ENCODE measurements at places on chromosomes 4 and X.

DNA sequence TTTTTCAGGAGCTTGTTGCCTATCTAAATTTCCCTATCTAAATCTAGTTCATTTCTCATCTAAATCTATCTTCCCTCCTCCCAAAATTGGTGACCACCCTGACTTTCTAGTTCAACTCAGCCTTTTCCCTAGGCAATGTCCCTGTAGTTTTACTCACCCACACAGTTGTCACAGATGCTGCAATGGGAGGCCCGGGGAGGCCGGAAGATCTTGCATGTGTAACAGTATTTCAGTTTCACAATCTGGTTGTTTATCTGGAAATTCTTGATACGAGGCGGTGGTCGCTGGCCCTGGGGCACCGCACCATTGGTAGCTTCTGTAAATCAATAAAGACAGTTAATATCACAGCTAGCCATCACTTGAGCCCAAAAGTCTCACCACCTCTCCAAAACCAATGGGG lies 20.2 kb downstream of the ZDHHC9 start:
- no peak for DNase-seq

DNA sequence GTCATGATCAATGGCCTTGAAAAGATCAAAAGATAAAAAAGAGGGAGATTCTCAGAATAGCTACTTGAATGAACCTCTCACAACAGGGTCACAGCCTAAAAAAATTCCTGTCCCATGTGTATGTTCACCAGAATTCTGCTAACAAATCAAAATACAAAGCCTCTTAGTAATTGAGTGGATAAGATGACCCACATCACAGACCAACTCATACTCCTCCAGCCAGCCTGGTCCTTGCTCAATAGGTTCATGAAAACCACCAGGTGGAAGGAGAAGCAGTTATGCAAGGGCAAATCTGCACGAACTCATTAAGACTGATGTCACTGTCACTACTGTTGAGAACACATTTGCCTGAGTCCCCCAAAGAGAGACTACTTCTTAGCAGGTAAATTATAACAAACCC lies 21.5 kb downstream of the WDFY3 start:
- no peak for DNase-seq

GRCh38 chr4:87209696-87210095 lies 10.7 kb downstream of the KLHL8 start:
- no peak for DNase-seq

- no peak for DNase-seq
These were observed at the start of gene COL25A1 for GRCh38 chr4:109302361-109303139. Gene COL25A1, minus strand, starts transcription at chr4:109302658.

- DNase-seq: no peak
These were observed 211.5 kb downstream of the KDR start for GRCh38 chr4:54913751-54914526.

DNA sequence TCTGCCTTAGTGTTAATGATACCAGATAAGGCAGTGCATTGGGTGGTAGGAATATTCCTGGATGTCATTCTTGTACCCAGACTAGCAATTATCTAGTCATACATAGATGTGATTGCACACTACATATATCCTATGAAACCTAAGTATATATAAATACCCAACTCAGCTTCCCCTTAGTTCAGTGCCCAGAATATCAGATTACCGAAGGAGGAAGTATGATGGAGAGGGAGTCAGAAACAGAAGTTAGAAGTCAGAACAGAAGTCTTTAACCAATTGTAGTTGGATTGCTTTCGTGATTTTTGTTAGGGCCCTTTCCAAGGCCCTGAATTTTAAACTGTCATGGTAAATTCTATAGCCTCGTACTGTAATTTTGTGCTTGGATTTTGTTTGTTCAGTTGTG lies 42.9 kb downstream of the MOB1B start:
- DNase-seq: no peak

GRCh38 chr4:96983830-96984229 lies 1143.9 kb downstream of the PDHA2 start:
- no peak for DNase-seq

GRCh38 chrX:133580625-133581024 lies 165.3 kb upstream of the GPC4 start:
- no peak for DNase-seq

DNA sequence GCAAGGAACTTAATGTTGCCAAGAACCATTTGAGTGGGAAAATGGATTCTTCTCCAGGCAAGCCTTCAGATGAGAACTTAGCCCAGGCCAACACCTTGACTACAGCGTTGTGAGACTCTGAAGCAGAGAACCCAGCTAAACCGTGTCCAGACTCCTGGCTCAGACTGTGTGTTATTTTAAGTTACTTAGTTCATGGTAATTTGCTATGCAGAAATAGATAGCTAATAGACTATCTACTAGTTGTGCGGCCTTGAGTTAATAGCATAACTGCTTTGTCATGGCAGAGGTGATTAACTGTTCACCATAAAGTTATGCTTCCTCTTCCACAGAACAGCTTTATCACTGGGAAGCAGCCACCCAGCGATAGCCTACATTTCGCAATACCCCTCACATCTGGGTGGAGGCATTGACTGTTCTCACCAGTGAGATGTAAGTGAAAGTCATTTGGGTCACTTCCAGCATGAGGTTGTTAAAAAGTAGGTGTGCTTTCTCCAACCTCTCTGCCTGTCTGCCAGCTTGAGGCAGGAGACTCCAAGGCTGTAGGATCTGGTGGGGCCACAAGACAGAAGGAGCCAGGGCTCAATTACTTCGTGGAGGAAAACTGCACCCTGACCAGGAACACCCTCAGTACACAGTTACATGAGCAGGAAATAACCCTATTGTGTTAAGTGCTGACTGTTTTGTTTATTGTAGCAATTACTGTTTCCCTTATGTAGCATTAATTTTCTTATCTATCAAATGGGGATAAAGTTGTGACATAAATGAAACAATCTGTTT lies 94.2 kb downstream of the GPAT3 start:
- no peak for DNase-seq

- DNase-seq: no peak
These were observed 8.2 kb downstream of the STX18 start for GRCh38 chr4:4533461-4534169.

GRCh38 chrX:23589496-23589895 lies 77.8 kb upstream of the PRDX4 start:
- DNase-seq: no peak

GRCh38 chr4:7964890-7965662 lies 25.4 kb upstream of the AFAP1 start:
- no peak for DNase-seq

- no peak for DNase-seq
These were observed 86.8 kb upstream of the FAM241A start for GRCh38 chr4:112058433-112058832.

- no peak for DNase-seq
These were observed 1969.3 kb downstream of the PCDH7 start for GRCh38 chr4:32689518-32689917.

- DNase-seq: no peak
These were observed 265.9 kb upstream of the GK2 start for GRCh38 chr4:79673898-79674297.

GRCh38 chrX:140503714-140504351 lies 1.0 kb downstream of the SOX3 start:
- DNase-seq: no peak

DNA sequence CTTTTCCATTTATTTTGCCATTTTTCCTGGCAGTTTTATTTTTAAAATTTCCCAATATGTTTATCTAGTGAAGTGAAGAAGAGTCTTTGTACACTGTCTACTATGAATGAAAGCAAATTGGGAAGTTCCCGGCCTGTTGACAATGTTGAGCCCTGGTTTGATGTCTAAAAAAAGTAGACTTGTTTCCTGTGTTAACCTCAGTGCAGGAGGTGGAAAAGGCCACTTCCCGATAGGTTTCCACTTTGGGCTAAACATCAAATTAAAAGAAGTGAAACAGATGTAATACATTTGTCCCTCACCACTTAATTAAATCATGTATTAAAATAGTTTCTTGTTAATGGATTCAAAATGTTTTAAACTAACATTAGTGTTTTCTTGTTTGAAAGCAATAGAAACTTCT lies 30.0 kb downstream of the BBS12 start:
- DNase-seq: no peak

DNA sequence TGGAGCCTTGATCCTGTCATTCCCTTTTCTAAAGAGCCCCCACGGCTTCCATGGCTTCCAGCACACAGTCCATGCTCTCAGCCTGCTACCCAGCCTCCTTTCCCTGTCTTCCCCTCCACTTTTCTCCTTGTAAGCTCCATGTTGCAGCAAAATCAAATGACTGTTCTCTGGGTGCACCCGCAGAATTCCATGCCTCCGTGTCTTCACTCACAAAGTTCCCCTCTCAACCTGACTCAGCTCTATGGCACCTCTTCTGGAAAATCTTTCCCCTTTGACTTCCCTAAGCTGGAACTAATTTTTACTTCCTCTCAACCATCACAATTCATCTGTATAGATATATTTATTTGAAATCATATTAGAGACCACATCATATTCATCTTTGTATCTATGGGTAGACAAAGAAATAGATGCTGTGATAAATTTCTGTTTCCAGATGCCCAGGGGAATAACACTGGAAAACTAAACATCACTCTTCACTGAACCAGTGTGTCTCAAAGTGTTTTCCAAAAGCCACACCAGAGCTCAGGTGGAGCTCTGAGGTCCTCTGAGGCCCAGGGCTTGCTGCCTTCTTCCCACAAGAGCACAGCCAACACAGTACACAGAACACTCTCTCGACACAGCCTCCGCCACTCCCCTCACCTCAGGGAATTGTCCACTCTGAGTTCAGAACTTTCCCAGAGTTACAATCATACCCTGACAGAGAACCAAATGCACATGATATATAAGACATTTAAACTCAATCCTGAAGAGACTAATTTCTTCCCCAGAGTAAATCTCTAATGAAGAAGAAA lies 3.3 kb downstream of the SETD7 start:
- no peak for DNase-seq

DNA sequence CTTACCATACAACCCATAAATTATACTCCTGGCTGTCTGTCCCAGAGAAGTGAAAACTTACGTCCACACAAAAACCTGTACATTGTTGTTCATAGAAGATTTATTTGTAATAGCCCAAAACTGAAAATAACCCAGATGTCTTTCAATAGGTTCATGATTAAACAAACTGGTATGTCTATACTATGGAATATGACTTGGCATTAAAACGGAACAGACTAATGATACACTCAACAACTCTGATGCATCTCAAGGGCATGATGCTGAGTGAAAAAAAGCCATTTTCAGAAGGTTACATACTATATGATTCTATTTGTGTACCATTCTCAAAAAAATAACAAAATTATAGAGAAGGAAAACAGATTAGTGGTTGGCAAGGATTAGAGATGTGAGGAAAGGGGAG lies 11.6 kb upstream of the MND1 start:
- DNase-seq: no peak

- DNase-seq: no peak
These were observed 63.2 kb downstream of the SLC9A6 start for GRCh38 chrX:136048446-136048845.

Measured in stimulated activated CD8-positive, alpha-beta memory T cell treated with anti-CD3 and anti-CD28 coated beads, Interleukin-2, amount 100 ng/mL, for 1 hour (primary cell).